ENCODE measurements at places on chromosomes 2 and 18.

- DNase-seq: no peak
Measured at GRCh38 chr2:216279459-216279858, 92.8 kb downstream of the MARCHF4 start.

DNA sequence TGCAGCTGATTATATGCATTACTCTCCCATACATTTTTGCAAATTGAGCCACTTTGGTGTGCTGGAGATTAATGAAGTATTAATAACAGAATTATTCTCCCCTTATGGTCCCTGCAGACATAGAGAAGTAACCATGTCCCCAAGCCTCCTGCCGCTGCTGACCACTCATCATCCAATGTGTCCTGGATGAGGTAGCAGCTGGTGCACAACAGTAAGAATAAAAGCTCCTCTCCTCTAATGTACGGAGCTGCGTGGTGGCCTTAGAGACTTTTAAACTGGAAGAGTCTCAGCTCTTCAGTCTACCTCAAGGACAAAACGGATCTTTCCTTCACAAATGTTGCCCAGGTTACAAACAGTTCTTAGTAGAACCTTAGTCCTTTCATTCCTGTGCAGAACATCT lies 37.7 kb downstream of the TPO start:
- no peak for DNase-seq

GRCh38 chr2:98477506-98477905 lies 32.8 kb downstream of the INPP4A start:
- no peak for DNase-seq

DNA sequence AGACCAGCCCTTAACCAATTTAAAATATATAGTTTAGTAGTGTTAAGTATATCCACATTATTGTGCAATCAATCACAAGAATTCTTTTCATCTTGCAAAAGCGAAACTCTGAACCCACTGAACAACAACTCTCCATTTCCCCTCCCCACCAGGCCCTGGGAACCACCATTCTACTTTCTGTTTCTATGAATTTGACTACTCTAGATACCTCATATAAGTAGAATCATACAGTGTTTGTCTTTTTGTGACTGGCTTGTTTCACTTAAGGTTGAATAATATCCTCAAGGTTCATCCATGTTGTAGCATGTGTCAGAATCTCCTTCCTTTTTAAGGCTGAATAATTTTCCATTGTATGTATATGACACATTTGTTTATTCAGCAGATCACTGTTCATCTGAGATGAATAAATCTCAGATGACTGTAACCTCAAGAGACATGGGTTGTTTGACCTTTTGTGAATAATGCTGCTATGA lies 8.1 kb upstream of the SOS1 start:
- no peak for DNase-seq

DNA sequence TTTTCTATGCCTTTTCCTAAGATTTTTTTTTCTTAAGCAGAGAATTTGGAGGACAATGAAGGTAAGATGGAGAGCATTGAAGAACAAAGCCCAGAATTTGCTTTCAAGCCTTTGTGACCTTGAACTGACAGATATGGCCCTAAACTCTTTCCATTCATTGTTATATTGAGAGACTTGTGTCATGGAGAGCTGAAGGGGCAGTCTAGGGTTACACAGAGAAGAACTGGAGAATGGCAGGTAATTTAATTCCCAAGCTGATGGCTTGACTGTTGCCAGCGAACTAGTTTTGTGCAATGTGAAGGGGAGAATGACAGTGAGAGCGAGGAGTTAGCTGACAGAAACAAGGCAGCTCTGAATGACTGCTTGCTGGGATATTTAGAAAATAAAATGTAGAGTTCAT lies 1344.2 kb downstream of the LRP1B start:
- peak; percentile 70 for DNase-seq

GRCh38 chr2:158489366-158490112 lies 32.8 kb downstream of the PKP4 start:
- DNase-seq: no peak

All from NCI-H1092 treated with DMSO at 0.1 percent for 48 hours (cell line).